ENCODE measurements at places on chromosomes 4 and X.

DNA sequence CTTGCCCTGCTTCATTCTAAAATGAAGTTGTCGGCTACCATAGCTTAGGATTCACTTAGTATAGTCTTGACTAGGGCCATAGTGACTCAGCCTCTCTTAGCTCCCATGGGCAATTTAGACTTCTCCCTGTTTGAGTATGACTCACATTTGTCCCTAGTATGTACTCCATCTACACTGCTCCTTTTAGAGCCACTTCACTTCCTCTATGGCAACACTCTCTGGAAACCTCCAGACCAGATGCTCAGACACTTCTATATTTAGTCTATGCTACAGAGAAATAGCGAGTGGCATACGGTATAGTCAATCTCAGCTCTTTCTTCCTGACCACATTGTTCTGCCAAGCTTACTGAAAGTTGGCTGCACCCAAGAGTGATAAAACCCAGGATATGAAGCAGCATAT is 11.2 kb downstream of the MEPE start:
- DNase-seq: no peak

GRCh38 chr4:158169931-158170690 is 2.7 kb downstream of the GASK1B start:
- peak; percentile 60 for DNase-seq

- DNase-seq: no peak
These were observed 214.1 kb downstream of the THOC2 start for GRCh38 chrX:123518791-123519190.

DNA sequence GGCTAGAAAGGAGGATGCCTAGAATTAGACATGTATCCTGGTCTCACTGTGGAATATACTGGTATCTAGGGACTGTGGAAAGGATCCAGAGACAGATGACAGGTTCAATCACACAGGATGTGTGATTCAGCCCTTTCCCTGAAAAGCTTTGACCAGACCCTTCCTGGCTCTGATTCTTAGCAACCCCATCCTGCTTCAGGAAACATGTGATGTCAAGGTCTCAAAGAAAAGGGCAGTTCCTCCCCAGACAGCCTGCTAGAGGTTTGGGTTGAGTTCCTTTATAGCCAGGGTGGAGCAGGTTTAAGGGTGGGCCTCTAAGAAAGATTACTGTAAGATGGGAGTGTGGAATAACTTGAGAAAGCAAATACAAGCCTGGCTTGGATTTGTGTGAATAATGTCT is 3.0 kb downstream of the BMP15 start:
- DNase-seq: no peak

- DNase-seq: no peak
These were observed 153.9 kb downstream of the CCNG2 start for GRCh38 chr4:77310931-77311330.

DNA sequence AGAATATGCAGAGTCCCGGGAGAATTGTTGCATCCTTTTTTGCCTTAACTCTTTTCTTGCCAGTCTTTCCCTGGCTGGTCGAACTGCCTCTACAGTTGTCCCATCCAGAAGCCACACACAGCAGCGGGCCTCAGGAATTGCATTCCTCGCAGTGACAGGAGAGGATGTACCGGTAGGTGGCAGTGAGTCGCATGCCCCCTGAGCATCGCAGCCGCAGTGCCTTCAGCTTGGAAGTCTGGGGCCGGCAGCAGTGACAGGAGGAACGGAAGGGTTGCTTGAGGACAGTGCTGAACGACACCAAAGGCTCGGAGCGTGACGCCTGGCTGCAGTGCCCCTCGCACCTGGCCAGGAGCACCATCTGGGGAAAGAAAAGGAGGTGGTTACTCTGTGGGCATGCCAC is 23.5 kb downstream of the NDP start:
- DNase-seq: peak; percentile 46

- no peak for DNase-seq
These were observed 52.6 kb upstream of the DCTD start for GRCh38 chr4:182969651-182970279.

DNA sequence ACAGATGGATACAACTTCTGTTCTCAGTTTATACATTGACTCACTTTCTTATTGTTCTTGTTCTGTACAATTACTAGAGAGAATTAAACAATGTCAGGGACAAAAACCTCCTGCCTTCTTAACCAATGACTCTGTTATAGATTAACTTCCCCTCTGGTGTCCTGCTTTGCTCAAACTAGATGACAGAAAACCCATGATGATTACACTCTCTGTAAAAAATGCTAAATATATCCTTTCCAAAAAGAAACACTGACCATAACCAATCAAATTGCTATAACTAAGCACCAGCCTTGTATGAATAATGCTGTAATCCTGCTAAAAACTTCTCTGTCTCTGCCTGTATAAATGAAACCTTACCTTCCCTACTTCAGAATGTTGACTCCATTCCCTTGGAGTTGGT is 29.8 kb upstream of the IL13RA2 start:
- no peak for DNase-seq

- no peak for DNase-seq
These were observed 17.4 kb upstream of the PACRGL start for GRCh38 chr4:20682853-20683252.

- no peak for DNase-seq
These were observed 47.8 kb upstream of the DDX53 start for GRCh38 chrX:22952010-22952409.

GRCh38 chrX:21779095-21779494 is 21.2 kb upstream of the SMPX start:
- DNase-seq: no peak

DNA sequence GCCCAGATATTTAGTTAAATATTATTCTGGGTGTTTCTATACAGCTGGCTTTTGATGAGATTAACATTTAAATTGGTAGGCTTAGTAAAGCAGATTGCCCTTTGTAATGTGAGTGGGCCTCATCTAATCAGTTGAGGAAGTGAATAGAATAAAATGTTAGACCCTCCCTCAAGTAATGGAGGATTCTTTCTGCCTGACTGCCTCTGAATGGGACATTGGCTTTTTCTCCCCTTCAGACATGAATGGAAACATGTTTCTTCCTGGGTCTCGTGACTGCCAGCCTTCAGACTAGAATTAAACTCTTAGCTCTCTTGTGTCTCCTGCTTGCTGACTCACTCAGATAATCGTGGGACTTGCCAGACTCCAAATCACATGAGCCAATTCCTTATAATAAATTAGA is 266.7 kb downstream of the INPP4B start:
- no peak for DNase-seq
